ENCODE measurements at places on chromosomes 7 and 10. TPM values are rescaled to one million over a fixed set of nuclear protein-coding genes. Genes with fewer than 3 reads are reported as not detected.

DNA sequence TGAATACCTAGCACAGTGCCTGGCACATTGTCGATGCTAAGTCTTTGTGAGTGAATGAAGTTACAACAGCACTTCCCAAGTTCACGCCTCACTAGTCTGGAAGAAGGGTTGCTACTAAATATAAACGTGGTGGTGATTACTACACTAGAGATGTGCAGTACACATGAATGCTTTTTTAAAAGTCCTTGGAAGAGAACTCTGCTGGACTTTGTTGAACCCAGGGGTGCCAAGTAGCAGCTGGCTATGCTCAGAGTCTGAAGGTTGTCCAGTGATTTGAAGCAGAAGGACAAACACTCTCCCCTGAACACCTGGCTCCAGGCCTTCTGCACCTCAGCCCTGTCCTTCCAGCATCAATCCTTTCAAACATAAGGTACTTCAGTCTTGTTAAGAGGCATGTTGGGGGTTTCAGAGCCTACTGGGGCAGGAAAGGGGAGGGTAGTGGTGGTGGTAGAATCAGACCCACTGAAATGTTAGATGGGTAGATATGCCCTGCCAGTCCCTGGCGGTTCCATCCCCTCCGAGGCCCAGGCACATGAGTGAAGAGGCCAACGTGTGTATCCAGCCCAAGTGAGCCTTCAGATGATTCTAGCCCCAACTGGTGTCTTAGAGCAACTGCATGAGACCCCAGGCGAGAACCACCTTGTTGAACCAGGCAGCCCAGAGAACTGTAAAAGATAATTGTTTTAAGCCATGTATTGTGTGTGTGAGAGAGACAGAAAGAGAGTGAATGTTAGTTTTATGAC, 94.4 kb downstream of the TAX1BP1 start:
- H3K27ac ChIP-seq = no peak overlapping the region
- H3K4me3 ChIP-seq = no peak overlapping the region
- no peaks in the 10 kb centered on the region for H3K27me3 ChIP-seq
- no peaks in the 10 kb centered on the region for H3K4me1 ChIP-seq

- DNase-seq = no peak
- no peaks in the 10 kb centered on the region for H3K4me1 ChIP-seq
- H3K27me3 ChIP-seq = no peaks in the 10 kb centered on the region
- no peak overlapping the region for H3K4me3 ChIP-seq
- H3K27ac ChIP-seq = no peak overlapping the region
- H3K36me3 ChIP-seq = no peaks in the 10 kb centered on the region
These were observed 86.1 kb upstream of the PPP2R2D start for GRCh38 chr10:131814567-131815265.

- no peak for DNase-seq
- no peak overlapping the region for H3K27ac ChIP-seq
- no peaks in the 10 kb centered on the region for H3K36me3 ChIP-seq
- H3K27me3 ChIP-seq = no peaks in the 10 kb centered on the region
- no peak overlapping the region for H3K4me3 ChIP-seq
These were observed 138.0 kb downstream of the CDH23 start for GRCh38 chr10:71534568-71535194.

- H3K27me3 ChIP-seq = peaks cover 1% of the 10 kb centered on the region
- peak overlapping the region; percentile 35 for H3K4me3 ChIP-seq
- H3K4me1 ChIP-seq = no peaks in the 10 kb centered on the region
- no peaks in the 10 kb centered on the region for H3K36me3 ChIP-seq
These were observed 42.8 kb upstream of the PRSS58 start for GRCh38 chr7:142300689-142301088.

GRCh38 chr10:70551971-70552422, 50.5 kb downstream of the PRF1 start:
- no peaks in the 10 kb centered on the region for H3K4me1 ChIP-seq
- H3K4me3 ChIP-seq = no peak overlapping the region
- H3K27ac ChIP-seq = no peak overlapping the region
- no peaks in the 10 kb centered on the region for H3K27me3 ChIP-seq

DNA sequence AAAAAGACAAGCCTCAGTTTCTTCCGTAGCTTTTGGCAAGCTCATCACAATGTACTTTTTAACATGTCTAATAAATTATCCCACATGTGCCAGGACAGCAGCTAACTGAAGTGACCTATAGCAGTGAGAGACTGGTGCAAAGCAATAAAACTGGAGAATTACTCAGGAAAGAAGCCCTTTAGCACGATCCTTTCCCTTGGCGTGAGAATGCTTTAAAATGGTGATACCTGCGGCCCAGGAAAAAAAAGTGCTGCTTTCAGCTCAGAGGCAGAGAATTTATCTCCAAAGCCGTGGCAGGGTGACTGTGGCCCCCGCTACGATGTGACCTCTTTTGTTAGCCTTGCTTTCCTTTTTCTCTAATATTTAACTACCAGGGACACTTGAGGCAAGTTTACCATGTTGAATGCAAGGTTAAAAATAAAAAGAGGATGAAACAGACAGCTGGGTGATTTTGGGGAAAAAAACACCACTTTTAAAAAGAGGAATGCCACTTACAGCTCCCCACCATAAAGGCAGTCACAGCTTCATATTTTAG, 184.0 kb downstream of the FANK1 start:
- no peaks in the 10 kb centered on the region for H3K36me3 ChIP-seq
- H3K4me1 ChIP-seq = no peaks in the 10 kb centered on the region
- H3K4me3 ChIP-seq = no peak overlapping the region
- no peak overlapping the region for H3K27ac ChIP-seq

GRCh38 chr10:129333706-129334105, 133.3 kb upstream of the MGMT start:
- no peaks in the 10 kb centered on the region for H3K27me3 ChIP-seq
- H3K4me1 ChIP-seq = peaks cover 3% of the 10 kb centered on the region
- no peak overlapping the region for H3K27ac ChIP-seq
- H3K36me3 ChIP-seq = no peaks in the 10 kb centered on the region
- DNase-seq = no peak
- no peak overlapping the region for H3K4me3 ChIP-seq

- H3K4me1 ChIP-seq = peaks cover 2% of the 10 kb centered on the region
- no peak overlapping the region for H3K27ac ChIP-seq
- H3K4me3 ChIP-seq = no peak overlapping the region
- DNase-seq = no peak
These were observed 32.4 kb downstream of the CALML3 start for GRCh38 chr10:5557040-5557721.

DNA sequence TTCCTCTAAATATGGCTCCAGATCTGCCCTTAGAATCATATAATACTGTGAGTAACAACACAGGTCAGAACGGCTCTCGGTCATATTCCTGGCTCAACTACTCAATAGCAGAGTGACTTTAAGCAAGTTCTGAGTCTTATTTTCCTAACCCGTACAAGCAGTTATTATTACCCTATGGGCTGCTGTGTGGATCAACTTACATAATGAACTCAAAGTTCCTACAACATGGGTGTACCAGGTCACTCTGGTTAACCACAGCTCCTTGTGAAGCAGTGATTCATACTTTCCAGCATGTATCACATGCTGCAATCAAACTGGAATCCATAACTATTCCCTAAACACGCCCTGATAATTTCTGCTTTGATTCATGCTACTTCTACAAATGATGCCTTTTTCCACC, 107.3 kb downstream of the LRRN3 start:
- no peak overlapping the region for H3K27ac ChIP-seq
- no peak overlapping the region for H3K4me3 ChIP-seq
- no peaks in the 10 kb centered on the region for H3K27me3 ChIP-seq

DNA sequence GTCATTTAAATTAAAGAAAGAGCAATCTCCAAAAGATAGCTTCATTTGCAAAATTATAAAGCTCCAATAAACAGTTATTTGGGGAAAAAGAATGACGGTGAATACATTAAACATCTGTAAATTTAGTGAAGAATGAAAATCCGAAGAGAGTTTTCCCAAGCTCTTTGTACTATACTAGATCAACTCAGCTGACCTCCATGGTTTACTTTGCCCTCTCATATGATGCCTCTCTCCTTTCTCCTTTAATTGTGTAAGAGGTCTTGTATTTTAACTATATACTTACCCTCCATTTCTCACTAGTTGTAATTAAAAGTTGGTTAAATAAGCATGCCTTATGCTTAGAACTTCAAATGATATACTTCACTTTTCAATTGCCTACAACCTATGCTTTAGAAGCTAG, 125.8 kb downstream of the CACNA2D1 start:
- H3K36me3 ChIP-seq = no peaks in the 10 kb centered on the region
- no peaks in the 10 kb centered on the region for H3K27me3 ChIP-seq
- H3K4me1 ChIP-seq = no peaks in the 10 kb centered on the region
- no peak overlapping the region for H3K4me3 ChIP-seq

GRCh38 chr7:28686418-28686800, 271.7 kb downstream of the TRIL start:
- H3K4me1 ChIP-seq = no peaks in the 10 kb centered on the region
- DNase-seq = no peak
- no peak overlapping the region for H3K4me3 ChIP-seq
- H3K27me3 ChIP-seq = peaks cover 15% of the 10 kb centered on the region
- H3K27ac ChIP-seq = no peak overlapping the region

DNA sequence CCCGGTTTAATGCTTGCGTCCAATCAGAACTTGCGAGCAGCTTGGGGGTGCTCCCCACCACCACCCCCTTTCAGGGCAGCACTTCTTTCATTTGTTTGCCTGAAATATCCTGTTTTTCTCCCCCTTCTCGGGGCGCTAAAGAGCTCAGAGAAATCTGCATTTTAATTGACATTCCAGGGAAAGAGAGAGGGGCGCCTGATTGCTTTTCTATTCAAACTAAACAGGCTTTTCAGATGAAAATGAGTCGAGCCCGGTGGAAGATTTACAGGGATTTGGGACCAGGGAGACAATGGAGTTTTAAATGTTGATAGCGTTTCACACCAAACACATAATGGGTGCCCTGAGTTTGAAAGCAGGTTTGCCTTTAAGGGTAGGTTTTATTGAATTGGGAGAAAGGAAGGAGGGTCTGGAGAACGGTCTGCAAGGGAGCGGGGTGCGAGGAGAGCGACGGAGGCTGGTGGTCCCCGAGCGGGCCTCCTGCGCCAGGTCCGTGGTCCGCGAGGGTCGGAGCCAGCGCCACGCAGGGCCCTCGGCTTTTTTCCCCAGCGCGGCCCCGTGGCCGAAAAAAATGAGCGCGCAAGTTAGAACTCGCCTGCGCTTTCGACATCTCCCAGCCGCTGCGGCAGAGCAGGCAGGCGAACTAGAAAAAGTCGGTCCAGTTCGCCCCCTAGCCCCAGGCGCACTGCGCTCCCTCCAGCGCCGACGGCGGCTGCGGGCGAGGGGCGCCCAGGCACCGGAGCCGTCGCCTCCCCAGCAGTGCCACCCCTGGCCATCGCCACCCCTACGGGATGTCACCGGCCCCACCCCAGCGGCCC, 1.3 kb downstream of the FGFR2 start:
- H3K27me3 ChIP-seq = peaks cover 33% of the 10 kb centered on the region
- H3K4me1 ChIP-seq = peaks cover 12% of the 10 kb centered on the region
- H3K4me3 ChIP-seq = no peak overlapping the region
- no peak for DNase-seq
- H3K27ac ChIP-seq = no peak overlapping the region

- H3K27ac ChIP-seq = no peak overlapping the region
- H3K4me3 ChIP-seq = no peak overlapping the region
- H3K36me3 ChIP-seq = no peaks in the 10 kb centered on the region
- H3K27me3 ChIP-seq = no peaks in the 10 kb centered on the region
- no peaks in the 10 kb centered on the region for H3K4me1 ChIP-seq
- DNase-seq = no peak
These were observed 1019.7 kb upstream of the LRRN3 start for GRCh38 chr7:110071192-110071591.

GRCh38 chr7:121966276-121966934, 93.4 kb downstream of the PTPRZ1 start:
- no peaks in the 10 kb centered on the region for H3K36me3 ChIP-seq
- no peak for DNase-seq
- no peak overlapping the region for H3K27ac ChIP-seq

DNA sequence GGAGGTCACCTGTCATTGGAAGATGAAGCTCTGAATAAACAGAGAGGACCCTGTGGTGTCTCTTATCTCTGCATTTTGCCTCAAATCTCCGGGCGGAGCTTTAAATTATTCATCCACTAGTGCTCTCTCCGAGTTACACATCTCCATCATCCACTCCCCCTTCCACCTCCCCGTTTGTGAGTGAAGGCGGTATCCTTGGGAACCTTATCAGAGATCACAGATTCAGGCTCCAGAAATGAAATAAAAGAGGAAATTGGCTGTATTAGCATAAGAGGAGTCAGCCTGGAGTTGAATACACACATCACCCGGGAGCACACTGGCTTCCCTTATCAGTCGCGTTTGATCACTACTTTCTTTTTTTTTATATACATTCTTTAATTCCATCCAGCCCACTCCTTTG, 1184.8 kb downstream of the GATA3 start:
- no peak for DNase-seq
- H3K4me1 ChIP-seq = no peaks in the 10 kb centered on the region
- H3K4me3 ChIP-seq = no peak overlapping the region
- no peak overlapping the region for H3K27ac ChIP-seq

GRCh38 chr7:70325509-70326101, 727.3 kb downstream of the AUTS2 start:
- no peak for DNase-seq
- no peaks in the 10 kb centered on the region for H3K4me1 ChIP-seq
- no peaks in the 10 kb centered on the region for H3K36me3 ChIP-seq
- no peaks in the 10 kb centered on the region for H3K27me3 ChIP-seq
- H3K27ac ChIP-seq = no peak overlapping the region
- no peak overlapping the region for H3K4me3 ChIP-seq

DNA sequence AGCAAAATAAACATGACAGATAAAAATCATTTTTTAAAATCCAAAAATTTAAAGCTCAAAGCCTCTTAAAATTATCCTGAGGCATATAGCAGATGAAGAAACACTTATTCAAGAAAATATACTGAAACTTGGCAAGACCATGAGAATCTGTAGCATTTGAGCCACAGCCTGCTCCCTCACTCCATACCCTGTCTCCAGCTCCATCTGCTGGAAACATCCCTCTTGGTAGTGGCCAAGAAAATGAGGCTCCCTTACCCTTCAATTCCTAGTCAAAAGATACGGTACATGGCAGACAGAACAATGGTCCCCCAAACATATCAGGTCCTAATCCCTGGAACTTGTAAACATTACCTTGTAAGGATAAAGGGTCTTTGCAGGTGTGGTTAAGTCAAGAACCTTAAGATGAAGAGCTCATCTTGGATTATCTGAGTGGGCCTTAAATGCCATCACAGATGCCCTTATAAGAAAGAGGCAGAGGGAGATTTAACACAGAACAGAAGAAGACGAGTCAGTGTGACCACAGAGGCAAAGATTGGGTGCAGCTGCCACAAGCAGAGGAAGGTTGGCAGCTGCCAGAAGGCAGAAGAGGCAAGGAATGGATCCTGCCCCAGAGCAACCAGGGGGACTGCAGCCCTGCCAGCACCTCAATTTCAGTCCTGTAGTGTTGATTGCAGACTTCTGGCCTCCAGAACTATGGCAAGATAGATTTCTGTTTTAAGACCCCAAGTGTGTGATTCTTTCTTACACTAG, 149.4 kb downstream of the ZNF248 start:
- no peak overlapping the region for H3K27ac ChIP-seq
- no peaks in the 10 kb centered on the region for H3K27me3 ChIP-seq
- no peaks in the 10 kb centered on the region for H3K4me1 ChIP-seq
- no peak overlapping the region for H3K4me3 ChIP-seq

- no peaks in the 10 kb centered on the region for H3K27me3 ChIP-seq
- peaks cover 16% of the 10 kb centered on the region for H3K36me3 ChIP-seq
- H3K4me1 ChIP-seq = peaks cover 16% of the 10 kb centered on the region
- H3K27ac ChIP-seq = peak overlapping the region; percentile 41
These were observed 75.8 kb downstream of the DNAJB6 start for GRCh38 chr7:157412491-157413180.

Gene UPK3BL2
- polyA plus RNA-seq = 0.86 TPM

Gene PTPN20
- polyA plus RNA-seq = not detected

Gene NEUROD6
- not detected for polyA plus RNA-seq

Gene SLC29A4
- 0.22 TPM for polyA plus RNA-seq

Gene HOXA3
- polyA plus RNA-seq = not detected

Gene ATOH7
- not detected for polyA plus RNA-seq

Gene BRAT1
- 32.9 TPM for polyA plus RNA-seq

Gene NOS3
- 8.8 TPM for polyA plus RNA-seq

Gene EPHA1
- polyA plus RNA-seq = 2.0 TPM

Gene GNAI1
- polyA plus RNA-seq = not detected

Gene ADCY1
- polyA plus RNA-seq = not detected
